CD4-positive, alpha-beta T cell treated with Interleukin-21 for 1 hour (primary cell): ENCODE measurements at places on chromosomes 4 and X.

DNA sequence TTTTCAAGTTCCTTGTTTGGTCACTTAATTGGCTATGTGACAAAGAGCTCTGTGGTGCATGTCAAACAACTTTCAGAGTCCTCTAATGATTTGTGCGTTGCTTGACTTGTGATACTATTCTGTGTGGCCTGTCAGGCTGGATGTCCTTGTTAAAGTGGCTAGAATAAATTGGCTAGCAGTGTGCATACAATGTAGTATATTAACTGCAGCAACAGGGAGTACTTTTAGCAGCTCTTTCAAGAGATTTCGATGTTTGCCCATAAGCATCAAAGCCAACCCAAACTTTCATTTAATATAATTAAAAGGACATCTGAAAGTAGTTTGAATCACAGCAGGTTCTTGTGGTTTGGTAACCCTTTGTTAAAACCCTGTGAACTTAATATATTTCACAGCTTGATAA lies 718.9 kb downstream of the ADGRL3 start:
- no peak for DNase-seq

DNA sequence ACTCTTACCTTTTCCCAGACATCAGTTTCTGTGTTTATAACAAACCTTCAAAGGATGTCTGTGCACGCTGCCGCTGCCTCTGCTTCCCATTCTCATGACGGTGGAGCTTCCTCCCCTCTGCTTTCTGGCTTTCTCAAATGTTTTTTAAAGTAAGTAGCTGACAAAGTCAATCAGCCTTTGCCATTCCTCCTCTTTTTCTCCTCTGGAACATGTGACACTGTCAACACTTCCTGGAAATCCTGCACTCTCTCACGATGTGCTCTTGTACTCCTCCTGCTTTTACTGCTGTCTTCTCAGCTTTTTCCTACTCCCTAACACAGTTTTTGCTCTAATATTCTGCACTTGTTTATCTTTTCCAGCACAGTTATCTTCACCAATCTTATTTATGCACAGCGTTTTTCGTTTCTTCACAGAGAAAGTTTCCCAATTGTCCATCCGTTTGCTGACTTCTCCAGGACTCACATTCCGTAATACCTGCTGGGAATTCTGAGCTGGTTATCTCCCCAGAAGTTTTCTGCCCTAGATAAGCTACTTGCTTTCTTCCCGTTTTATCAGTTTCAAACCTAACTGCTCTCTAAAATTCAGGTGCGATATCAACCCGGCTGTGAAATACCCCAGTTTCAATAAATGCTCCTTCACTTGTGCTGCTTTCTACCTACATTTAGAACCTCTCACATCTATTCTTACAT lies 465.6 kb upstream of the AGA start:
- no peak for DNase-seq

GRCh38 chr4:153265306-153266047 lies 61.2 kb downstream of the TRIM2 start:
- DNase-seq, result no peak

GRCh38 chrX:124229374-124229773 lies 103.1 kb upstream of the TEX13D start:
- DNase-seq, result no peak

GRCh38 chrX:154815274-154815818 lies 10.1 kb upstream of the MPP1 start:
- no peak for DNase-seq

DNA sequence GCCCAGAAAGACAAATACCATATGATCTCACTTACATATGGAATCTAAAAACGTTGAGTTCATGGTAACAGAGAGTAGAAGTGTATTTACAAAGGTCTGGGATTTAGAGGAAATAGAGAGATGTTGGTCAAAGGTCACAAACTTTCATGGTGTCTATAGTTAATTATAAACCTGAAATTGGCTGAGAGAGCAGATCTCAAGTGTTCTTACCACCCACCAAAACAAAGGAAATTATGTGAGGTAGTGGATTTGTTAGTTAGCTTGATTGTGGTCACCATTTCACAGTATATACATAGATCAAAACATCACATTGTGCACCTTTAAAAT lies 186.8 kb downstream of the NWD2 start:
- no peak for DNase-seq

- DNase-seq, result peak; percentile 0
Measured at GRCh38 chrX:145405012-145405411, 157.7 kb downstream of the SPANXN1 start.

DNA sequence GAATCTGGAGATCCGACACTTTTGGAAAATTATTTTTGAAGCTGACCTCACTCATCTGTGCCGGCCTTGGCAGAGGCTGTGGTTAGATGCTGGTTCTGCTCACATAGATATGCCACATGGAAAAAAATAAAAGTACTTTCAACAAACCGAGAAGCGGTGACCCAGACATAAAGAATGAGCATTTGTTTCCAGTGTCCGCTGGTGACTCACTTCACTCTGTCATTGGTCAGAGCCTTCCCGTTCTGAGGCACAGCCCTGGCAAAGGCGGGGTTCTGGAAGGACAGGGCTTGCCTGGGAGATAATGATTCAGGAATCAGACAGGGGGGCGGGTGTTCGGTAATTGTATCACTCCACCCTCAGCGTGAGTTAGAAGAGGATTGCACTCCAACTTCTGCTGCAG lies 172.4 kb upstream of the MXRA5 start:
- no peak for DNase-seq

GRCh38 chrX:15737190-15737958 lies 696 bp upstream of the CA5B start:
- DNase-seq, result no peak

DNA sequence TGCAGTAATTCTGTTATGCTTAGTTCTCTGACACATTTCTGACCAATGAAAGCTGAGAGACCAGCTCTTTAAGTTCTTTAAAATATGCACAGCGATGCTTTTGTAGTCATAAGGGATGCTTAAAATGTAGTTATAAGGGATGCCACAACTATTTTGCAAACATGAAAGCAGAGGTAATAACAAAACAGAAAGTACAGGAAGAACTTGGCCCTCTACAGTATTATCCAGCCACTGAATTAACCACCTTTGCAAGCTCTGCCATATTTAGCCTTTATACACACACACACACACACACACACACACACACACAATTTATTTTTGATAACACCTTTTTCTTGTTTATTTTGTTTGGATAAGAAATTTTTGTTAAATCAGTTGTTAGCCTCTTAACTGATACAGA lies 590.0 kb downstream of the FAT4 start:
- DNase-seq, result no peak

DNA sequence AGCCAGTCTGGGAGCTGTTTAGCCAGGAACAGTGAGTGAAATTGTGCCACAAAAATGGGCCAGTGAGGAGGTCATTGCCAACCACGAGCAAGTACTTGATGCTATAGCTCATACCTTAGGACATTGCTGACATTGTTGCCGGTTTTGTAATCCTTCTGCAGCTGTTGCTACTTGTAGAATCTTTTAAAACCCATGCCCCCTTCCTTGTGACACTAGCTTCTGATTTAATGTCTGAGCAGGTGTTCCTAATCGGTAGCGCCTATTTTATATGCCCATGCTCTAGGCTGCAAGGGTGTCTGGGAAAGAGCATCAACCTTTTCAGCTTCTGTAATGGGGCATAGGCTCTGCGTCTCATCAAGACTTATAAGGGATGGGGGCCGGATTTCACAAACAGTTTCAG lies 2.6 kb downstream of the POLA1 start:
- DNase-seq, result no peak

DNA sequence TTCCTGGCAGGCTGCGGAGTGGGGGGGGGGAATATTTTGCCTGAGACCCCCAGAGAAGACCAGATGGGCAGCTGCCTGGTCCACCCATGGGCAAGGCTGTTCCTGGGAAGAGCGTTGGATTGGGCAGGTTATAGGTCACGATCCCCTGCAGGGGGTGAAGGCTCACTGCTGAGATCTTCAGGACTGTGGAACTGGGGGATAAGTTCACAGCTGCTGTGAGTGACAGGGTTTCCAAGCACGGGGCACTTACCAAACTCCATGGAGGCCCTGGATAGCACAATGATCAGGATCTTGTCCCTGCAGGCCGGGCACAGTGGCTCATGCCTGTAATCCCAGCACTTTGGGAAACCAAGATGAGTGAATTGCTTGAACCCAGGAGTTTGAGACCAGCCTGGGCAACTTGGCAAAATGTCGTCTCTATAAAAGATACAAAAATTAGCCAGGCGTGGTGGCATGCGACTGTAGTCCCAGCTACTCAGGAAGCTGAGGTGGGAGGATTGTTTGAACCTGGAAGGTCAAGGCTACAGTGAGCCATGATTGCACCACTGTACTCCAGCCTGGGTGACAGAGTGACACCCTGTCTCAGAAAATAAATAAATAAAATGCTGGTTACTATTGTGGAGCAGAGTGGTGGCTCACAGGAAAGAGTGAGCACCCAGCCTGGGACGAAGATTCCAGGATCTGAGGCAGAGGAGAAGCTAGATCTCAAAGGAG lies 68.0 kb upstream of the HELT start:
- DNase-seq, result no peak

DNA sequence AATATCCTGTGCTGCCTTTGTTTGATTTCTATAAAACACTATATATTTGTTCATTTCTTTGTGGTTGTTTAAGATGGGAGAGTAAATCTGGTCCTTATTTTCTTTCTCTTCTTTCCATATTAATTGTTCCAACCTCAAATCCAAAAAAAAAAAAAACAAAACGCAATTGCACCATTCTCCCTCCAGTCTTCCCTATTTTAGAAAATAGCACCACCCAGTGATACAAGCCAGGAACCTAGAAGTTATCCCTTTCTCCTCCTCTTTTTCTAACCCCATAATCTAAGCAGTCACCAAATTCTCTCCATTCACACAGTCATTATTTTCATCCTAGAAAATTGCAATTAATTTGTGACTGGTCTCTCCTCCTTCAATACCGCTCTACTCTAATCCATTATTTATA lies 107.8 kb downstream of the GABRA3 start:
- no peak for DNase-seq
